ENCODE measurements at places on chromosomes 12 and 14.

GRCh38 chr14:59207506-59207933, 19.1 kb downstream of the DAAM1 start:
- no peak for DNase-seq

DNA sequence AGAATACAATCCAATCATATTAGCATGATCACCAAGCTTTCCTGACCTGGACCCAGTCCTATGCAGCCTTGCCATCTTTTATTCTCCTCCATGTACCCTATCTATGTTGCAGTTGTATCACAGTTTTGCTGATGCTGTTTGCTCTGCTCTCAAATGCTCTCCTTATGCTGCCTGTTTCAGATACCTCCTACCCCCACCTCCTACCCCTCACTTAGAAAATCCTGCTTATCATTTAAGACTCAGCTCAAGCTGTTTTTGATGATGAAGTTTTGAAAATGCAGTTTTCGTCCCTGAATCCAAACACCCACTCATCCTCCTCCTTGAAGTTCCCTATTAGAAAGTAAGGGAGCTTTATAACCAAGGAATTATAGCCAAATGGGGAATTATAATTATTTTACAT, 457.4 kb upstream of the ATP2B1 start:
- DNase-seq, result no peak

GRCh38 chr12:28869197-28869596, 279.9 kb upstream of the FAR2 start:
- peak; percentile 11 for DNase-seq

- DNase-seq, result no peak
These were observed 5.8 kb upstream of the KRT80 start for GRCh38 chr12:52197371-52198231.

DNA sequence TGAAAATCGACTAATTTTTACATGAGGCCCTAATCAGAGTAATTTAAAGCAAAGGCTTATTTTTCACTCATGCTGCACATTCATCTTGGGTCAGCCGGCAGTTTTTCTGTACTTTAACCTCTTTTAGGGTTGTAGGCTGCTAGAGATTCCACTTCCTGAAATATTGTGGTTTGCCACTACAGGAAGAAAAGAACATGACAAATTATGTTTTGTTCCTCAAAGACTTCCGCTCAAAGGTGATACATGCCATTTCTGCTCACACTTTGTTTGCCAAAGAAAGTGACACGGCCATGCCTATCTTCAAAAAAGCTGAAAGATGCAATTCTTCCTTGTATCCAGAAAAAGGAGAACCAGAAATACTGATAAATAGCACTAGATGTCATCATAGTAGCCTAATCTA, 183.4 kb upstream of the PPFIA2 start:
- DNase-seq, result no peak

DNA sequence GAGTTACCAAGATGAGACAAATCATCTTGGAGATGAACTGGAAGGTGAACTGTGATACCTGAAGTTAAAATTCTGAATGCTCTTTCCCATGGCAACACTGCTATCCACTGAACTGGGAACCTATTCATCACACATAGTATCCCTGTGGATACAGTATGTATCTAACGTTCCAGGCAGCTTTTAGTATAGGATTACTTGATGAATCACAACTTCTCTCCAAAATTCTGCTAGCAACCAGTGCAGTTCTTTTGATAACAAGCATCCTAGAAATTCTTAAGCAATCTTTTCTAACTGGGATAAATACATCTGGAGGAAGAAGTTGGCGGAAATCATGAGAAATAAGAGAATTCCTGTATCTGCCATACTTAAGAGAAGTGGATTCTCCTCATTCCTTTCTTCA, 66.4 kb downstream of the PAWR start:
- no peak for DNase-seq

GRCh38 chr14:99878563-99878962, 85.3 kb downstream of the EML1 start:
- DNase-seq, result no peak

GRCh38 chr14:61282746-61283145, 1.6 kb upstream of the TMEM30B start:
- DNase-seq, result no peak

GRCh38 chr12:47841910-47842309, 22.2 kb upstream of the HDAC7 start:
- peak; percentile 13 for DNase-seq

GRCh38 chr14:76705214-76705613, 56.1 kb upstream of the VASH1 start:
- DNase-seq, result no peak

- DNase-seq, result no peak
These were observed 107.9 kb upstream of the WSCD2 start for GRCh38 chr12:108021141-108021540.

DNA sequence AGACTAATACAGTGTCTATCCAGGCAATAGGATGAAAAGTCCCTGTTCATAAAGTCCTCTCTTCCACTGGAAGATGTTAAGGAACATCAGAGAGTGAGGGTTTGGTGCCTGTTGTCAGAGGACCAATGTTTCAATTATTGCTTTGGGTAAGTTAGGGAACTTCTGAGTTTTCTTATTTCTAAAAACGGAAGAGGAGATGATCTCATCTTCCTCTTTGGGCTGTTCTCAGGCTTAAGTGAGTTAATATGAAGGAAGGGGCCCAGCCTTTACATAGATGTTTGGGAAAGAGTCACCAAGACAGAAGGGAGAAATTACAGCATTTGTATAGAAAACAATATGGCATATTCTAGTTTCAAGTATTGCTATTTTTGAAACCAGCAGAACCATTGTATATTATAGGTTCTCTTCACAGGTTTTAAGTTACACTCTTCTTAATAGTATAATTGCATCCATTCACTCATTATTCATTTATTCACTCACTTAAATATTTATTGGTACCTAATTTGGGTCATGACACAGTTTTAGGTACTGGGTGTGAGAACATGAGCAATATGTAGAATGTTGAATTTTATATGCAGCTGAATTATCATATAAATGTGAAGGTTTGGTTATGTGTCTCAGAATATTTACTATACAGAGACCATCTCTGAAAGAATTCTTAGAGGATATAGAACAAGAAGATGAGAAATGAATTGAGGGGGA, 68.5 kb upstream of the LRIG3 start:
- DNase-seq, result peak; percentile 48

- DNase-seq, result peak; percentile 51
These were observed 22.5 kb downstream of the MRPS35 start for GRCh38 chr12:27733052-27733656.

- no peak for DNase-seq
These were observed 32.7 kb downstream of the ZNF605 start for GRCh38 chr12:132923356-132923909.

- DNase-seq, result peak; percentile 70
These were observed 15.3 kb downstream of the TAOK3 start for GRCh38 chr12:118357257-118358007.

DNA sequence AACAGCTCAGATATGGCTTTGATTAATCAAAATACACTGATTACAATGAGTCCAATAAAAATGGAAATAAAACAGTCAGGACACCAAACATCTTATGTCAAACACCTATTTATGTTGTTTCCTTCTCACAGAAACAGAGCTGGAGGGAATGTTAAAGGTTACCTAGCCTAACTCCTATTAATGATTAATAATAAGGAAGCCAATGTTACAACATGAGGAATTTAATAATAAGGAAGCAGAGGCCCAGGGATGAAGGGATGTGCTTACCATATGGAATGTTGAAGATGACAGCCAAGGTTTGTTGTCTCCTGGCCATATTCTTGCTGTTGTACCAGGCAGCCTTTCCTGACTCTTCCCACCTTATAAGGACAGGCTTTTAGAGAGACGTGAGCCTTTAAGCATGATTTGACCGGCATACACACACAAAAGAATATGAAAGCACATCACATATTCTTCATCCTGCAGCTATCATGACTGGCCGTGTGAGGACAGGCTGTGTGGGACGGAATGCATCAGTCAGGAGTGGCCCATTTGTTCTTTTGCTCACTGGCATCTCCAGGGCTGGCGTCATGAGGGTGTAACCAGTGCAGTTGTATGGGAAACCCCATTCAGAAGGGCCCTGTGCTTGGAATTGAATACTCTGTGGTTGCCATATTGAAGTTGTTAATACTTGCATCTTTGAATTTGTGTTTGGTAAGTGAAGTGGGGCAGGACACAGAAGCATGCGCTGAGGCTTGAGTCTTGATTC, 3.1 kb upstream of the GPRC5D start:
- DNase-seq, result no peak

DNA sequence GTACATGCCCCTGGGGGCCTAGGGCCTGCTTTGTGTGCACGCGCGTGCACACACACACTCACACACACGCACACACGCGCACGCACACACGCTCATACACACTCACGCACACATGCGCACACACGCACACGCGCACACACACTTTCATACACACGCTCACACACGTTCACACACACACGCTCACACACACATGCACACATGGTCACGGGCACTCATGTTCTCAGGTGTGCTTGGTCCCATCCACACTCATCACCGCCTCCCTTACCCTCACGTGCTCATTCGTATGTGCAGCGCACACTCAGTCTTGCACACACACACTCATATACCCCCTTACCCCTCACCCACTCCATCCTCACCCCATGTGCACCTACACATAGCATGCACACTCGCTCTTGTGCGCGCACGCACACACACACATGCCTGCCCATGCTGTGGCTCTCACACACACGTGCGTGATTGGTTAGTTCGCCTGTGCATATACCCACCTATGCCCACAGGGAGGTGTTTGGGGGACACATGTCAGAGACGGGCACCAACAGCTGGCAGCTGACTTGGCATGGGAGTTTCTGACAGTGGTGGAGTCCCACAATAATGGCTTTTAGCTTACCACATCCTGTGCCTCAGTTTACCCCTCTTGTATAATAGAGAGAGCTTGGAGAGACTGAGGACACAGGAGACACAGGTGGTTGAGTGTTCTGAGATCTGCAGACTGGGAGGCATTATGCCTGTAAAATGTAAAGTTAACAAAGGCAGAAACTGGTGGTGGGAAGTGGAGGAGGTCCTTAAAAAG, 28.7 kb downstream of the TSPAN9 start:
- DNase-seq, result no peak

DNA sequence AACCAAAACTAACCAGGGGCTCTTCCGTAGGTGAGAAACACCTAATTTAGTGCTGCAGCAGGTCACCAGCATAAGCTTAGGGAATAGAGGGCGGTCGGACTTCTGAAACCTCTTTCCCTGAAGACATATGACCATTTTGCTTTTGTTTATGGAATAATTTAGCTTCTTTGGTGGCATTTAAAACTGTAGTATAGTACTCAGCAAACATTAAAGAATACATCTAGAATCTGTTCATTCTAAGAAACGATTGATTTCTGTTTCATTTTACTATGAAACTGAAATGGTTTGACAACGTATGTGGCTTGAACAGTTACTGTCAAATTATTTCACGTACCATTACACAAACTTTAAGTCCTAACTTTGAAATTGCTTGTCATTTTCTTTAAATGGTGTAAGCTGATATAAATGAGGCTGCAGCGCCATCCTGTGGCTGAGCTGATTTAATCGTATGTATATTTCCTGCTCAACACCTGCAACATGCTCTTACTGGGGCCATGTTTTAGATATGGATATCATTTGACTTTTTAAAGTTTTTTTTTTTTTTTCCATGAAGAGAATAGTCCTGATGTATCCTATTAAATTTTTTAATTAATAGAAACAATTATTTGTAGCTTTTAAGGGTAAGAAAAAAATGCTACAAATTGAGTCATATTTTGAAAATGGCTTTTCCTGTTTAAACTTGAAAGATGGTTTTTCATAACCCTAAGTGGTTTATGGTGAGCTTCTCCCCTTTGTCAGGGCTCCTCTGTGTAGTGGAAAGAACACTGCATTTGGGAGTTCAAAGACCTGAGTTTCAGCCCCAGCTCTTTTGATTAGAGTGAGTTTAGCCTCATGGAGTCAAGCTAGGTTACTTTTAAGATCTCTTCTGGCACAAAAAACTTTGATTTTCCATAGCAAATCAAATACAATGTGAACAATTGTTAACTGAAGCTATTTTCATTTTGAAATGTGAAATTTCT, 27.4 kb downstream of the CFAP54 start:
- DNase-seq, result peak; percentile 94

GRCh38 chr12:106132175-106133135, 6.3 kb downstream of the NUAK1 start:
- no peak for DNase-seq

DNA sequence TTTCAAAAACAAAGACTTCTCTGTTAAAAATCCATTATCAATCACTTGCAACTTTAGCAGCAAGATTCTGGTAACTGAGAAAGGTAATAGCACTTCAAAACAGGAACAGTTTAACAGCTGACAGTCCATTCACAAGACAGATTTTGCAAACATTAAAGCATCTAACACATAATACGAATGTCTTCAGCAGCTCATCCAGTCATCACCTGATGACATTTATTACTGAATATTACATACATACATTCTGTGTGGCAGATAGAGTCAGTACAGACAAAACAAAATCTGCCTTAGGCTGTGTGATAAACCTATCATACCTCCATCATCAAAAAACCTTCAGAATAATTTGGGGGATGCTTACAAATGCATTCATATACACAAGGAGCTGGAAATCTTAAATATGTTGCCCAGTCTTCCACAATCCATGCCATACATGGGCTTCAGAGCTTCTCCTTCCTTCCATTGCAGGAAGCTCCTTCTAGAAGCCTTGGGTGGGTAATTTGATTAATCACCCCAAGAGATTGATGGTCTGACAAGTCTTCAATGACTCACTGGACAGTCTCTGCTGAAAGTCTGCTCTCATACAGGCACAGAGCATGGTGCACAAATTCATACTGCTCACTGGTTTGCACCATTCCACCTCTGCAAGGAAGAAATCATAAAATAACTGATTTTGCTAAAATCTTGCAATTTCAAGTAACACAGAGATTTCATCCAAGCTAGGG, 1.6 kb upstream of the PTPRB start:
- DNase-seq, result peak; percentile 54

DNA sequence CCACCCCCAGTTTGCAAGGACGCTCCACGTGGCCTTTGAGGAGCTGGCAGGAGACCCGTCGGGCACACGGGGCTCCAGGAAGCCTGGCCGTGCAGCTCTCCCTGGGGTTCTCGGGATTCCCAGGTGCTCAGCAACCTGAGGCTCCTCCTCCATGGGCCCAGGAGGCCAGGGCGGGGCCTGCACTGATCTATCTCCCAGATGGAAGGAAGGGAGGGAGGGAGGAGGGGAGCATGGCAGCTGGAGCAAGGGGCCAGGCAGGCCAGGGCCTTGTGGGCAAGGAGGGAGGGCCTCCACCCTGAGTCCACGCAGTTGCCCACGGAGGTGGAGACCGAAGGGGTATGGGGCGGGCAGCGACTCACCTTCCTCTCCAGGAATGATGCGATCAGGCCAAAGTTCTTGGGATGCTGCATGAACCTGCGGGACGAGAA, 127.3 kb downstream of the RFLNA start:
- no peak for DNase-seq

Data from endothelial cell of umbilical vein (primary cell).